Amniotic epithelial cell (primary cell): ENCODE measurements at places on chromosomes 1 and 21.

GRCh38 chr1:206487970-206488369 lies 17.7 kb downstream of the IKBKE start:
- DNase-seq, result no peak

DNA sequence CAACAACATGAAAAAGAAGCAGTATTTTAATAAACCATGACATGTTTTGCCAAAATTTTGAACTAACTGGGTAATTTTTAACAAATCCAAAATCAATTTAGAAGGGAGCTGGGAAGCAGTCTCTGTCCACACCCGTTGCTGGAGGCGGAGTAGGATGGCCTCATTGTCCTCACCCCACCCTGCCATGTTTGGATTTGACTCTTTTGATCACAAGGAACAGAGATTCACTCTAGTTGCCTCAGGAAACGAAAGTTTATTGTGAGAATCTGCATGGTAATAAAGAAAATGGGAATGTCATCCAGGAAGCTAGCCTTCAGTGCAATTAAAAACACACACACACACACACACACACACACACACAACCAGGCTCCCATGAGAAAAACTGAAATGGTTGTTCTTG lies 145.4 kb downstream of the SLC30A10 start:
- DNase-seq, result no peak

- DNase-seq, result peak; percentile 83
These were observed 42.4 kb downstream of the SKI start for GRCh38 chr1:2270260-2271100.

GRCh38 chr1:27011976-27012563 lies 580 bp downstream of the TENT5B start:
- DNase-seq, result no peak

GRCh38 chr1:215637041-215637573 lies 70.0 kb downstream of the KCTD3 start:
- peak; percentile 34 for DNase-seq

- no peak for DNase-seq
These were observed 17.1 kb downstream of the SRSF4 start for GRCh38 chr1:29164588-29164987.

- DNase-seq, result peak; percentile 81
These were observed 243.0 kb upstream of the LYPLAL1 start for GRCh38 chr1:218930472-218931241.

GRCh38 chr1:225865514-225865913 lies 16.7 kb downstream of the TMEM63A start:
- no peak for DNase-seq

DNA sequence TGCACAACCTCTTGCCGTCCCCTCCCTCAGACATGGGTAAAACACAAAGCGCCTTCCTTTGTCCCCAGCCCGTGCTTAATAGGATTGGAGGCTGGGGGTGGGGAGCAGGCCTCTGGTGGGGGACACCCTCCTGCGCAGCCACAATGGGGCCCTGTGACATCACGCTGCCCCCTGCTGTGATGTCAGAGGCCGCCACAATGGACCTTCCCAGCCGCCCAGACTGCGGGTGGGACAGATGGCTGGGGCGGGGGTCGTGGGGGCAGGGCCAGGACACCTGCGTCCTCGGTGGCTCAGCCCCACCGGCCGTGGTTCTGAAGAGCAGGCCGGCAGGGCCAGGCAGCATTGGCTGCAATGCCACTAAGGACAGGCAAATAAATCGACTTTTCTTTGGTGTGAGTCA lies 39.9 kb downstream of the EPHA2 start:
- DNase-seq, result no peak

DNA sequence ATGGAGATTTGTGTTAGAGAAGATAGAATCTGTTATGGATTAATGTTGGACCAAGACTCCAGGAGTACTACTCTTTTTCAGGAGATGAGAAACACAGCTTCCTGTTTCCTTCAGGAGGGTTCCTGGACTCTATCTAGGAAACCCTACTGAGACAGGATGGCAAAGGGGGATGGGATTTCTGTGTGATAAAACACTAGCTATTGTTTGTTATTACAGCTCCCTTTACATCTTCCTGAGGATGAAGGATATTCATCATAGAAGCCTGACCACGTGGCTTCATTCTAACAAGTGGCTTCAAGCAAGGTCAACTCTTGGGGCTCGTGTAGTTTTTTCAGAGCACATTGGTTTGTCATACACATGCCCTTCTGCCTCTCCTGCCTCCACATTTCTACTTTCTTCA lies 33.3 kb downstream of the RGL1 start:
- DNase-seq, result no peak

DNA sequence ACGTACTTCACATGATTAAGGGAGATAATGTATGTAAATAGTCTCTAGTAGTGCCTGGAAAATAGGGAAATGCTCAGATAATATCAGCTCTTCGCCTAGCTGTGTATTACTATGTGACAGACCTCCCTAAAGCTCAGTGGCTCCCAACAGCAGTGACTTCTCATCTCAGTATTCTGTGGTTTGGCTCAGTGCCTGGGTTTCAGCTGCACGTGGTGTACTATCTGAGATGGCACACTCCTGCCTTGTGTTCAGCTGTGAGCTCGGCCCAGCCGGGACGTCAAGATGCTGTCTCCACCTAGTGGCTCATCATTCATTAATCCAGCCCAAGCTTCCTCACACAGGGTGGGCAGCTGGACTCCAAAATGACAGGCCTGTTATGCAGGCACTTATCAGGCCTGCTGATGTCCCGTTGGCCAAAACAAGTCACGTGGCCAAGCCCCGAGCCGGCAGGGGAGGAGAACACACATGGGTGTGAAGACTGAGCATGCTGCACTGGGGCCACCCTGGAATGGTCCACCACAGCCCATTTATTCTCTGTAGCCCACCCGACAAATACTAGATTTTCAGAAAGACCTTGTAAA lies 17.8 kb downstream of the SLFNL1 start:
- DNase-seq, result peak; percentile 99

- peak; percentile 71 for DNase-seq
These were observed 485.3 kb upstream of the PTBP2 start for GRCh38 chr1:96236156-96236739.

DNA sequence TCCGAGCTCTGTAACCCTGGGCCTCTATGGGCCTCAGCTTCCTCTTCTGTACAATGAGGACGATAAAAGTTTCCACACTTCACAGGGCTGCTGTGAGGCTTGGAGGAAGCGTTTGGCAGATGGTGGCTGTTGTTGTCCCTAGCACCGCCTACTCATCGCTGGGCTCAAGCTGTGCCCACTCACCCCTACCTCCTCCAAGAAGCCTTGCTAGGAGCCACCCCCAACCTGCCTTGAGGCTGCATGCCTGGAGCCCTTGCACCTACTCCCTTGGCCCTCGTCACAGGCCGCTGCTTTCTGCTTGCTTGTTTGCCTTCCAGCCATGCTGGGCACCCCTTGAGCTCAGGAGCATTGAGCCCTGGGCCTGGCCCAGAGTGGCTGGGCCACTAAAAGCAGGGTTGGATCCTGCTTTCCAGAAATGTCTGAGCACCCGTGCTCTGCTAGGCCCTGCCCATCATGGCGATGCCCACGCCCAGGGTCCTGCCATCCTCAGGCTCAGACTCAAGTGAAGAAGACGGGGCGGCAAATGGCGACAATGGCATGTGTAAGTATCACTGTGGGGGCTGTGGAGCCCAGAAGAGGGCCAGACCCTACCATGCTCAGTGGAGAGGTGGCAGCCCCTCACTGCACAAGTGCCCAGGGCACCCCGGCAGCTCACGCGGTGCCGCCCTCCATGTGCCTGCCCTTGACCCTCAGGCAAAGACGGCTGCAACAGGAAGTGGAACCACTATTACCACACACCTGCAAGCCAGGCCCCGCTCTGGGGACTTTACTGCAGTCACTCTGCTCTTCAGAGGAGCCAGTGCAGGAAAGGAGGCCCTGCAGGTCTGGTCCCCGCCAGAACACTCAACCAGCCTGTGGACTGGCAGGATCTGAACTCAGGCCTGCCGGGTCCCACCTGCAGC lies 9.5 kb downstream of the SH3BGRL3 start:
- no peak for DNase-seq

DNA sequence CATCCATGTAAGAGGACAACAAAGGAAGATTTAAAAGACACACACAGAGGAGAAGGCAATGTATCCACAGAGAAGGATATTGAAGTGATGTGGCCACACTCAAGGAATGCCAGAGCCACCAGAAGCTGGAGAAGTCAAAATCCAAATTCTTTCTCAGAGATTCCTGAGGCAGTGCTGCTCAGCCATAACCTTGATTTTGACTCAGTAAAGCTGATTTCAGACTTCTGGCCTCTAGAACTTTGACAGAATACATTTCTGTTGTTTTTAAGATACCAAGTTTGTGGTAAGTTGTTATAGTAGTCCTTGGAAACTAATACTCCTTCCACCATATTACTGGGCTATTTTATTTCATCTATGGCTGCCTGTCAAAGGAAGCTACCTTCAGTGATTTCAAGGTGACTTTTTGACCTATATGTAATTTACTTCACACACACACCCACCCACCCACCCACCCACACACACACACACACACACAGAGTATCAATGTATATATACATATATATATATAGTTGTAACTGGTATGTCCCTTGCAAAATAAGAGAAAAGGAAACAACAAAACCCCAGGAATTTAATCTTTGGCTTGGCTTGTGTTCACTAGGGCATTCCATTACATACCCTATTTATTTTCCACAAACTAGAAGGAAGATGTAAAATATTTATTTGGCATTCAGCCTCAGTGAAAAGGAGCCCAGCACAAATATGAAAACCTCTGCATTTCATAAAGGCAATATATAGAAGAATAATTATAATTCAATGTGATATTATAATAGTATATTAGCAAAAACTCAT lies 142.1 kb upstream of the PTGFR start:
- DNase-seq, result peak; percentile 49

GRCh38 chr1:43446388-43446740 lies 7.4 kb downstream of the HYI start:
- DNase-seq, result no peak

DNA sequence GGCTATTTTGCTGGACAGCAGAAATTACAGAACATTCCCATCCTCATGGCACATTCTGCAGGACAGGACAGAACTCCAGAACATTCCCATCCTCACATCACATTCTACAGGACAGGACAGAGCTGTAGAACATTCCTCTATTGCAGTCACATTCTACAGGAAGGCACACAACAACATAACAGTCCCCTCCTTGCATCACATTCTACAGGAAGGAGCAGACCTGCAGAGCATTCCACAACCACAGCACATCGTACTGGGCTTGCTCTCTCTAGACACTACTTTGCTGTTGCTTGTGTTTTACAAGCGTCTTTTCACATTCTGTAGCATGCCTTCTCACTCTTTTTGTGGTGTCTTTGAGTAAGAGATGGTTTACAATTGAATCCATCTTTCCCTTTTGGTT lies 26.8 kb upstream of the ABCB10 start:
- peak; percentile 12 for DNase-seq

DNA sequence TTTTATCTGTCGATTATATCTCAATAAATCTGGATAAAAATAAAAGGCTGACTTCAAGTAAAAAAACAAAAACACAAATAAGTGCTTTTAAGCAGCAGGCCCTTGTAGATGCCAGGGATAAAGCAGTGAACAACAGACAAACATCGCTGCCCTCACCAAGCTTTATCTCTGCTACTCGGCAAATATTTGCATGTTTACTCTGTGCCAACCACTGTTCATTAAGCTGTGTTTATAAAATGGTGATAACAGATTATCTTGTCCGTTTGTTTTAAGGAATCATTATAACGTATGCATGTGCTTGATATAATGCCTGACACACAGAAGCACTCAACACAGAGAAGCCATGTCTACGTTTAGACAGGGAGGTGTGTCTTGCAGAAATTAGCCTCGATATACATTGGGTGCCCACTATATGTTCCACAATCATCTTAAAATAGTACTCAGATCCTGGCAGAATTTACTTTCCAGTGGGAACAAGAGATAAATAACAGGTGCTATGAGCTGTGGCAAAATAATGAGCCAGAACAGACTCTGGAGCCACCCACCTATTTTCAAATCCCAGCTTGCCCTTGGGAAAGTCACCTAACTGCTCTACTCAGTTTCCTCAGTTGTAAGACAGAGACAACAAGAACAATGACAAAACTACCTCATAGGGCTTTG lies 47.2 kb downstream of the TRIT1 start:
- DNase-seq, result no peak

DNA sequence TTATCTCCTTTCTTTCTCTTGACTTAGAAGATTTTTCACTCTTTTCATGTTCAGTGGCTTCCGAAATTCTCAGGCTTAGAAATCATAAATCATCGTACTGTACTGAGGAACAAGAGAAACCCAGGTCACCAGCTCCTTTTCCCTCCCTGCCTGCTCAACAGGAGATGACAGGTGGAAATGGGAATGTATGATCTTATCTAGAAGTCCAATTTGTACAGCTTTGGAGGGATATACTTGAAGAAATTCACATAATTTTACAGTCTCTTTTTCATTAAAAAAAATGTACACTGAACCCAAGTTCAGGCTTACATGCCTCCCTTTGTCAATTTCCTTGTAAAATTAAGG lies 11.7 kb downstream of the EVA1C start:
- no peak for DNase-seq

DNA sequence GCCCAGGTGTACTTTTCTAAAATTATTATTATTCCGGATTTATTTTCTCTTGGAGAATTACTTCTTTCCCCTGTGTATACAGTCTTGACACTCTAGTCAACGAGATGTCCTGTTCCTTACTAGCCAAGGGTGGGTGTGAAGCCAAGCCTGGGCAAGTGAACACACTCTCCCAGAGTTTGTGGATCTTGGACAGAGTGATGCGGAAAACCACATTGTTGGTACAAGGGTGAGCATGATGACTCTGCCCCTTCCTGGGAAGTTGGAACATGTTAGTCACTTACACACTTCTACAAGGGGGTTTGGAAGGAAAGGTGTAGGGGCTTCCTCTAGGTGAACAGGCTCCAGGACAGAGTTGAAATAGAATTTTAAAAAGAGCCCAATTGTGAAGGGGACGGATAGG lies 20.0 kb upstream of the RD3 start:
- DNase-seq, result no peak

GRCh38 chr1:244302876-244303609 lies 148.7 kb downstream of the ADSS2 start:
- DNase-seq, result peak; percentile 68

GRCh38 chr1:169091480-169091941 lies 15.0 kb upstream of the ATP1B1 start:
- DNase-seq, result peak; percentile 73

- peak; percentile 21 for DNase-seq
These were observed 500 bp upstream of the DOCK7 start for GRCh38 chr1:62688687-62689085.

DNA sequence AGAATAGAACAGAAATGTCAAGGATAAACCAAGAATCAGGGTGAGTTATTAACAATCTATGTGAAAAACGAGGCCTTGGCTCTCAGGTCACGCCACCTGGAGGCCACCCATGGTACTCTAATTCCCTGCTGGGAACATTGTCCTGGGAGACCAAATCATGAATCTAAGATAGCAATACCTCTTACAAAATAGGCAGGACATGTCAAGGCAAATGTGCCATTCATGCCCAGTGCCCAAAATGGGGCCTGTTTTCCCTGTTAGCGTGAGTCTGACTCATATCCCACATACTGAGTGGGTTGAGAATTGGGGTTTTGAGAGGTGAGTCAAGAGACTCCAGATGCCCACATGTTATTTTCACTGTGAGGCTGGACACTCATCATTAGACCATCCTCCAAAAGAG lies 380.8 kb downstream of the HHIPL2 start:
- DNase-seq, result peak; percentile 94
